Glutamatergic neuron (in vitro differentiated cells): ENCODE measurements at places on chromosomes 16 and 17.

- no peak for DNase-seq
Observed at GRCh38 chr16:73339821-73340220, 291.9 kb upstream of the ZFHX3 start.

GRCh38 chr17:1766382-1767135 is 4.7 kb downstream of the SERPINF1 start:
- no peak for DNase-seq

DNA sequence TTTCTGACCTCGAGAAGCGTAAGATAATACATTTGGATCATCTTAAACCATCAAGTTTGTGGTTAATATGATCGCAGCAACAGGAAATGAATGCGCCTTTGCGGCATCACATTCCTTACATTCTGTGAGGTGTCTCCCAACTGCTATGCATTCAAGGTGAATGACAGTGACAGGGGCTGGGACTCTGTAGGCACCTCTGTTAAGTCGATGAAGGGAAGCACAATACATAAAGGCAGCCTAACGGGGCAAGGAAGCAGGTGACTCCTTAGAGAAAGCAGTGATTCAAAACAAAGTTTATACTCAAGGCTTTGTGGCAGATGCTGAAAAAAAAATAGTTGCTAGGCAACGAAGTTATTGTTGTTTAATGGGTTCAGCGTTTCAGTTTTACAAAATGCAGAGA is 21.6 kb upstream of the EVPL start:
- DNase-seq, result no peak

DNA sequence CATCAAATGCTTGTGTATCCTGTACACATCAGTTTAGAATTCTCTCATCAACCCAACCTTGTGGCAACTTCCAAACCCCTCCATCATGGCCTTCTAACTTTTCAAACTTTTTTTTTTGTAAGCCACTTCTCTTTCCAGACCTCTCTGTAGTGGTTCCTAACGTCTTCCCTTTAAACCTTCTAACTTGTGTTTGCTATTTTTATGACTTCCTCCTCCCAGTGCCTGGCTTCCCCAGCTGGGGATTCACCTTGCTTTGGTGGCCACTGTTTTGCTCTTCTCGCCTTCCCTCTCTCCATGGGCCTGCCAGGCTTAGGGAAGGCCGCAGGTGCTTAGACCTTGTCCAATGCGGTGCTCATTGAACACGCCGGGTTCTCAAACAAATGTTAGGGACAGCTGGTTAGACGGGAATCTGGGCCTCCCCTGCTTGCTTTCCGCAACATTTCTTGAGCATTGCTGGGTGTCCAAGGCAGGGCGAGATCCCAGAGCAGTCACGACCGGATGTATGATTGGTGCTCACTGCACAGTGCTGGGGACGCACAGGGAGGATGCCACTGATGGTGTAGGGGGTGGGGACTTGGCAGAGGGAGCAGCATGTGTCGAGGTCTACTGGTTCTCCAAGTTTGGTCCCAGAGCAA is 1.1 kb upstream of the XYLT2 start:
- no peak for DNase-seq

GRCh38 chr17:53186001-53186400 is 636.7 kb upstream of the KIF2B start:
- DNase-seq, result no peak

DNA sequence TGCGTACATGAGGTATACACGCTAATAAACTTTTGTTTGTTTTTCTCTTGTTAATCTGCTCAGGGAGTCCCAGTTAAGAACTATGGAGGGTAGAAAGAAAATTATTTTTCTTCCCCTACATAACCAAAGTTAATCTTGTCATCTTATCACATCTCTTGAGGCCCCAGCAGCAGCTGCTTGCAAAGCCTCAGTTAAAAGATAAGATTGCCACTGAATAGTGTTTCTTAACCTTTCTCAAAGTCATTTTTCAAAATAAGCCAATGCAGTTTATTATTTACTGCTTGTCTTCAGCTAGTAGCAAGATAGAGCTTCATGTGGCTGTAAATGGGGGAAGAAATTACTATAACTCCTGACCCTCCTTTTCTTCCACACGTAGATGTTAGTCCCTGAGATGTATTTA is 21.5 kb upstream of the APOH start:
- no peak for DNase-seq

- DNase-seq, result no peak
Observed at GRCh38 chr17:61453566-61454380, 1.6 kb downstream of the TBX4 start.

DNA sequence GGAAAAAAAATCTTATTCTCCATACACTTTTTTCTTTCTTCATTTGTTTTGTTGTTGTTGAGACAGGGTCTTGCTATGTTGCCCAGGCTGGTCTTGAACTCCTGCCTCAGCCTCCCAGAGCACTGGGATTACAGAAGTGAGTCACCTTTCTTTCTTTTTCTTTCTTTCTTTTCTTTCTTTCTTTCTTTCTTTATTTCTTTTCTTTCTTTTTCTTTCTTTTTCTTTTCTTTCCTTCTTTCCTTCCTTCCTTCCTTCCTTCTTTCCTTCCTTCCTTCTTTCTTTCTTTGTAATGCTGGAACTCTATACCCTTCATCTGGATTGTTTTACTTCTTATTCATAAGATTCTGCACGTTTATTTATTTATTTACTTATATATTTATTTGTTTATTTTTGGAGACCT is 94.5 kb upstream of the TNRC6A start:
- DNase-seq, result no peak

DNA sequence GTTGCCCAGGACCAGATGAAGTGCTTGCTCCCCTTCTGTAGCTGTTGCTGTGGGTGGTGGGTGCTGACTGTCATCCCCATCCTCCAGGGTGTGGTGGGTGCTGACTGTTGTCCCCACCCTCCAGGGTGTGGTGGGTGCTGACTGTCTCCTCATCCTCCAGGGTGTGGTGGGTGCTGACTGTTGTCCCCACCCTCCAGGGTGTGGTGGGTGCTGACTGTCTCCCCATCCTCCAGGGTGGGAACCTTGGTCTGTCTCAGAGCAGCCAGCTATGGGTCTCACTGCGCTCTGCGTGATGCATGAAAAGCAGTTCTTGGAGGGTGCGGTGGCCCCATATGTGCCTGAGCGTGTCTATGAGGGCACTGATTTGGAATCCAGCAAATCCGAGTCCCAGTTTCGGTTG is 163.8 kb downstream of the RPTOR start:
- no peak for DNase-seq

DNA sequence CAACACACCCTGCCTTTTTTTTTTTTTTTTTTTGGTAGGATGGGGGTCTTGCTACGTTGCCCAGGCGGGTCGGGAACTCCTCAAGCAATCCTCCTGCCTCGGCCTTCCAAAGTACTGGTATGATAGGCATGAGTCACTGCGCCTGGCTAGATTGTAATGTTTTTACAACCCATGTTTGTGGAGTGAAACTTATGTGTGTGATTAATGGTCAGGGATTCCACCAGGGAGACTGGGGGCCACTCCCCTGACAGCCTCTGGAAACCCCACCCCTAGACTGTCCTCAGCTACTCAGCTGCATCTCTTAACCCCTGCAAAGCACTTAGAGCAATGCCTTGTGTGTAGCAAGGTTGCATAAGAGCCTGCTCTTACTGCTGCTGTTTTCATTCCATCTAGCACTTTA is 220.5 kb downstream of the PARN start:
- DNase-seq, result no peak

GRCh38 chr16:53642094-53642493 is 61.6 kb downstream of the RPGRIP1L start:
- no peak for DNase-seq

GRCh38 chr17:7307686-7308624 is 527 bp downstream of the EIF5A start:
- peak; percentile 60 for DNase-seq

GRCh38 chr17:81720267-81721071 is 8.4 kb downstream of the SLC25A10 start:
- no peak for DNase-seq

GRCh38 chr16:89408315-89408714 is 82.0 kb downstream of the ANKRD11 start:
- no peak for DNase-seq

GRCh38 chr16:68469796-68470460 is 21.6 kb upstream of the SMPD3 start:
- DNase-seq, result no peak

DNA sequence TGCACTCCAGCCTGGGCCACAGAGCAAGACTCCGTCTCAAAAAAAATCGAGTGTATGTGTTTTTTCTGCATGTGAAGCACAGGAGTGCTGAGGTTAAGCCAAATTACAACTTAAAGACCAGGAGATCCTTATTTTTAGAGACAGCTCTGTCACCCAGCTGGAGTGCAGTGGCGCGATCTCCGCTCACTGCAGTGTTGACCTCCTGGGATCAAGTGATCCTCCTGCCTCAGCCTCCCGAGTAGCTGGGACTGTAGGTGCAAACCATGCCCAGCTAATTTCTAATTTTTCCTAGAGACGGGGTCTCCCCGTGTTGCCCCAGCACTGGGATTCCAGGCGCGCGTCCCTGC is 7.5 kb upstream of the PPP1R27 start:
- DNase-seq, result no peak

- no peak for DNase-seq
Observed at GRCh38 chr17:75810216-75810615, 25.6 kb downstream of the UNK start.

DNA sequence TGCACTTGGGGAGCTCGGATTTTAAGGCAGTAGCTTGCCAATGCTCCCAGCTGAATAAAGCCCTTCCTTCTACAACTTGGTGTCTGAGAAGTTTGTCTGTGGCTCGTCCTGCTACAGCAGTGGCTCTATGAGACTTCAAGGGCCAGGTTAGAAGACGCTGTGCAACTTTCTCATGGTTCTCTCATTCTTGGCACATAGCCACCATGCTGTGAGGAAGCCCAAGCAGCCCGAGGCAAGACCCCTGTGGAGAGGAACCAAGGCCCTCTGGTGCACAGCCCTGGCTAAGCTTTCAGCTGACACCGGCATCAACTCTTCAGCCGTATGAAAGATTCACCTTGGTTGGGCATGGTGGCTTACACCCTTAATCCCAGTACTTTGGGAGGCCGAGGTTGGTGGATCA is 116.9 kb upstream of the EEF2KMT start:
- DNase-seq, result no peak

DNA sequence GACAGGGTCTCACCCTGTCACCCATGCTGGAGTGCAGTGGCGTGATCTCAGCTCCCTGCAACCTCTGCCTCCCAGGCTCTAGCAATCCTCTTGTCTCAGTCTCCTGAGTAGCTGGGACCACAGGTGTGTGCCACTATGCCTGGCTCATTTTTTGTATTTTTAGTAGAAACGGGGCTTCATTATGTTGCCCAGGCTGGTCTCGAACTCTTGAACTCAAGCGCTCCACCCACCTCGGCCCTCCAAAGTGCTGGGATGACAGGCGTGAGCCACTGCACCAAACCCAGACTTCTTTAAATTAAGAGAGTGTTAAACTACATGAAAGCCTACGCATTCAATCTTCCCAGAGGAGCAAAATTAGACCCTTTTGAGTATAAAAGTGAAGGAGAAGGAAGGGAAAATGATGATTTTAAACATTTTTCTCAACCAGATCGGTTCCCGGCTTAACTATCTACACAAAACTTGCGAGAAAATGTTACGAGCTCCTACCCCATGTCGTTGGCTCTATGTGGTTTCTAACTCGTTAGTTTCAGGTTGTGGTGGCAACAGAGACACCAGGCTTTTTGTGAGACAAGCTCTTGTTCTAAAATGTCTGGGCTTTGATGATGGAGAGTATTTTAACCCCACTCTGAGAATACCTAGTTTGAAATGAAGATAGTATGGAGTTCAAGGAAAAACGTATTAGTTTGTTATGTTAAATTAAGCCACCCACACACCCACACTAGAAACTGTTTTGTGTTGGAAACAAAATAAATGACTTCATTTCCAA is 26.3 kb downstream of the STAT5B start:
- no peak for DNase-seq

DNA sequence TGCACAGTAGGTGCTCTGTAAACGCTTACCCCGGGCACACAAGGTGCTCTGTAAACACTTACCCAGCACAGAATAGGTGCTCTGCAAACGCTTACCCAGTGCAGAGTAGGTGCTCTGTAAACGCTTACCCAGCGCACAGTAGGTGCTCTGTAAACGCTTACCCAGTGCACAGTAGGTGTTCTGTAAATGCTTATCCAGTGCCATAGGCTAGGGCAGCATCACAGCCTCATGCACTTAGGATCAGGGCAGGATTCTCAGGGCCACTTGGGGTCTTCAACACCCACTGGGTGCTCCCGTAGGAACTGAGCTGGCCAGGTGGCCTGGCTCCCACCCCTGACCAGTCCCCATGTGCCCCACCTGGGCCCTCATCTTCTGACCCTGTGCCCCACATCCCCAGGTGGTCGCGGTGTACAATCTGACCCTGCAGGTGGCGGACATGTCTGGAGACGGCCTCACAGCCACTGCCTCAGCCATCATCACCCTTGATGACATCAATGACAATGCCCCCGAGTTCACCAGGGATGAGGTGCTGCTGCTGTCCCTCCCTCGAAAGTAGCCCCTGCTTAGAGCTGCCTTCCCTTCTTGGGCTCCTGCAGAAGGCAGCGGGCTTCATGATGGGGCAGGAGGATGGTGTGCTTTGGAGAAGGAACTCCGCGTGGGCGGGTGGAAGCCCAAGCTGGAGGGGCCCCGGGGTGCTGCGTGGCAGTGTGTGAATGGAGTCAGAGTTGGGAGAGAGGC is 13.1 kb downstream of the SLC22A31 start:
- DNase-seq, result peak; percentile 64

- no peak for DNase-seq
Observed at GRCh38 chr17:28530926-28531325, 21.5 kb downstream of the UNC119 start.

GRCh38 chr16:30895627-30896260 is 670 bp upstream of the CTF1 start:
- no peak for DNase-seq

GRCh38 chr16:29310852-29311314 is 95.6 kb downstream of the NPIPB11 start:
- DNase-seq, result no peak

GRCh38 chr16:50190292-50190691 is 37.2 kb downstream of the TENT4B start:
- no peak for DNase-seq

DNA sequence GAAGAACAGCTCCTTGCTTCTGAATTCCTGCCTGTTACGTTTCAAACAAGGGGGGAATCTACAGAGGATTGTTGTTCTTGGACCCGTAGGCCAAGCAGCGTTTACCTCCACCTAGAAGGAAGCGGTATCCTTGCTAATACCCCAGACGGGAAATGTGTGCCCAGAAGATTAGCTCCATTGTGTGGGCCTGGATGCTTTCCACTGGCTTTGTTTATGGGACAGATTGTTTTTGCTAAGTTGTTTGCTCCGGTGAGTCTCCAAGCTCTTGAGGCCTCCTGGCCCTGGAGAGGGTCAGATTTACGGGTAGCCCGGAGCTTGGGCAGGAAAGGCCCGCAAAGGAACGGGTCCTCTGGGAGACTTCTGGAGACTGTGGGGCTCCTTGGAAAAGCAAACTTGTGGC is 28.4 kb upstream of the MRTFB start:
- no peak for DNase-seq

DNA sequence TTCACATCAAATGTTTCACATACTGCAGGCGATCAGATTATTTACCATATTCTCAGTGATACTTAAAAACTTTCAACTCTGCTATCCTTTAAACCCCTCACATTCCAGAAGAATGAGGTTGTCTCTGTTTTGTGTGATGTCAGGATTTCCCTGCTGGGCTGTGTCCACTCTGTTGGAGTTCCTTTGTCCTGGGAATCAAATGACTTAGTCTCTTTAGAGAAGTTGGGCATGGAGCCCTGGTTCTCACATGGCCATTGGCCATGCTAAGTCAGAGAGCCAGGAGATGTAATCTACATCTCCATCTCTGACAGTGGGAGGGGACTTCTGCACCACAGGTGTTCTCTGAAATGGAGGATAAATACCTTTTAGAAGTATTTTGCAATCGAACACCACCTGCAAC is 205.1 kb upstream of the MAF start:
- DNase-seq, result no peak
